ENCODE measurements at places on chromosomes 2 and 18.
A peak's percentile ranks its signal among the peaks of the same experiment; 100 is the strongest.

- DNase-seq: no peak
Observed at GRCh38 chr2:179233083-179233490, 31.5 kb downstream of the SESTD1 start.

- no peak for DNase-seq
Observed at GRCh38 chr18:58087928-58088690, 44.1 kb downstream of the NEDD4L start.

DNA sequence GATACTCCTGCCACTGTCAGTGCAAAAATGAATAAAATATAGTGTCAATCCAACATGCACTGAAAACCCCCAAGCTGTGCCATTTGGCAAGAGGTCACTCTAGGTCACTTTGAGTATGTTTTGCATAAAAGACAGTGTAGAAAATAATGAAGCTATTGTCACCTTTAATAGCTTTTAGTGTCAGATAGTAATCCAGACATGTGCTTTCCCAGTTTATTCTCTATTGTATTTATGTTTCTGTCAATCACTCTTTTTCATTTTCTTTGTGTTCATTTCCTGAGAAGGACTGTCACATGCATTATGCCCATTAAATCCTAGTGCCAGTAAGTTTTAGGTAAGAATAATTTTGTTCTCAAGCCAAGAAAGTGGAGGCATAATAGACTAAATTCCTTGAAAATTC is 1073.9 kb upstream of the CDH2 start:
- no peak for DNase-seq

DNA sequence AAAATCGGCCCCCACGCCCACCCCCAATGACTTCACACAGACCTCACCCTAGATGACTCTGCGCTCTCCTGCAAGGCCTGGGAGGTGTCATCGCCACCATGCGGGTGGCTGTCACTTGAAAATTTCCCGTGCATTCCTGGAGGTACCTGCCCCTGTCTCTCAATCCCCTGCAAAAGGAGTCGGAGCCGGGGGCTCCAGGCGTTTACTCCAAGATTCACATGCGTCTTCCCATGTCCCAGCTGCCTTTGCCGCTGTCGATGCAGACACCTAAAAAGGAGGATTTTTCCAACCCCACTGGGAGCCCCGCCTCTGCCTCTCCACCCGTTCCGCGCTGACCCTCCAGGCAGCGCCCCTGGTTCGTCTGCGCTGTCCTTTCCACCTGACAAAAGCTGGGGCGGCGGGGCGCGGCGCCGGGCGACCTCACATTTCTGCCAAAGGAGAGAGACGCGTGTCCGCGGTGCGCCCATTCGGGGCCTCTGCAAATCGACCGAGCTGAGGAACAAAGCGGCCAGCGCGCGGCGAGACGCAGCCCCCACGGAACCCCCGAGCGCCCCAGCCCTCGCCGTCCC is 667 bp downstream of the REEP1 start:
- DNase-seq: no peak

DNA sequence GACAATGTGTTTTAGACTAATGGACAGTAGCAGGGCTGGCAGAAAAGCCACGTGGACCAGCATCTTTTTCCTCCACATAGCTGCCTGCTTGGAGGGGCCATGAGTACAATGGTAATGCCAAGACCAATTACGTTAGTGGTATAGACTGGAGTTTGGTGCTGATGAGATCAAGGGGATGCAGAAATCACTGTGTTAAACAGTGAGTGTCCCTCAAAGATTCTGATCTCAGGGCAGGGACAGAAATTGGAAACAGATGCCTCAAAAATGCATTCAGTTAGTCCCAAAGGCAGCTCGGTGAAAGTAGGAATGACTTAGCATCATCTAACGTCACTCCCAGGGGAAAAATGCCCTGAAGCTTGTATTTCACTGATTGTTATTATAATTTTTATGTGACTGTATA is 72.4 kb downstream of the SLC16A14 start:
- DNase-seq: peak; percentile 70

GRCh38 chr2:138607746-138608145 is 106.2 kb downstream of the SPOPL start:
- DNase-seq: no peak

- DNase-seq: peak; percentile 57
Observed at GRCh38 chr2:202104286-202104870, 31.3 kb downstream of the KIAA2012 start.

DNA sequence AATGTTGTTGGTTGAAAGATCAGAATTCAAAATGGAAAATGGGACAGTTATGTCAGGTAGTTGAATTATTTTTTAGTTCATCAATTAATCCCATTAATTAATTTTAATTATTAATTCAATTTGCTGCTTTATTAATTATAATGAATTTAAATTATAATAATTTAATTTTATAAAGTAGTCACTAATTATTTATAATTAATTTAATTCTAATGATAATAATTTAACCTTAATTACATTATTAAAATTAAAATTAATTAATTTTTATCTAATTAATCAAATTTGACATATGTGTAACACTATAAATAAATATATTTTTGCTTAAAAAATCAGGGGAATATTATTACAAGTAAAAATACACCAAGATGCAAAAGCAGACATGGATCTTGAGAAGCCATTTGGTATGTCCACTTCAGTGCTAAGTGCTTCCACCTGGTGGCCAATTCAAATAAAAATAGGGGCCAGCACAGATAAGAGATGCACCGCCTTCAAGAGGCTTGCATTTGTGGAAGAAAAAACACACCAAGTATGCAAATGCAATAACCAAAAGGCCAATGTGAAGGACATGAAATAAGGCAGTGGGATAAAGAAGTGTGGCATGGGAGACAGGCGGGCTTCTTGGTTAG is 73.2 kb downstream of the MBP start:
- DNase-seq: peak; percentile 51

- no peak for DNase-seq
Observed at GRCh38 chr2:14445670-14446069, 186.8 kb upstream of the LRATD1 start.

- DNase-seq: no peak
Observed at GRCh38 chr18:8808001-8808400, 102.6 kb downstream of the MTCL1 start.

DNA sequence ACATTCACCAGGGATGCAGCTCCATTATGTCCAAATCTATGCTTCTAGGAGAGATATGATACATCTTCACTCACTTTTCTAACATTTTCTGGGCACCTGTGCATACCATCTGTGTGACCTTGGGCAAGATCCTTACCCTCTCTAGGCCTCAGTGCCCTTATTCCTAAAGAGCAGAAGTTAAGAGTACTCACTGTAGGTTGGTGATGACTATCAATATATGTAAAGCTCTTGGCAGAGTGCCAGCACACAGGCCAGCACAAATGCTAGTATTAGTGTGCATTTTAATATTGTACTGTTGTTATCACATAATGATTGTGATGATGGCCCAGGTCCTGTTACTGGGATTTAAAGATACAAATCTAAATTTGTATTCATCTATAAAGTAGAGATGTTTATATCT is 199.2 kb downstream of the RAD51AP2 start:
- no peak for DNase-seq

GRCh38 chr18:31576670-31577069 is 15.0 kb upstream of the TTR start:
- DNase-seq: no peak

GRCh38 chr2:100676346-100676745 is 113.6 kb downstream of the PDCL3 start:
- DNase-seq: no peak

GRCh38 chr2:38123911-38124310 is 48.0 kb upstream of the CYP1B1 start:
- no peak for DNase-seq

- DNase-seq: no peak
Observed at GRCh38 chr2:70517804-70518203, 35.8 kb downstream of the TGFA start.

GRCh38 chr18:35508746-35509338 is 11.1 kb upstream of the INO80C start:
- DNase-seq: no peak

DNA sequence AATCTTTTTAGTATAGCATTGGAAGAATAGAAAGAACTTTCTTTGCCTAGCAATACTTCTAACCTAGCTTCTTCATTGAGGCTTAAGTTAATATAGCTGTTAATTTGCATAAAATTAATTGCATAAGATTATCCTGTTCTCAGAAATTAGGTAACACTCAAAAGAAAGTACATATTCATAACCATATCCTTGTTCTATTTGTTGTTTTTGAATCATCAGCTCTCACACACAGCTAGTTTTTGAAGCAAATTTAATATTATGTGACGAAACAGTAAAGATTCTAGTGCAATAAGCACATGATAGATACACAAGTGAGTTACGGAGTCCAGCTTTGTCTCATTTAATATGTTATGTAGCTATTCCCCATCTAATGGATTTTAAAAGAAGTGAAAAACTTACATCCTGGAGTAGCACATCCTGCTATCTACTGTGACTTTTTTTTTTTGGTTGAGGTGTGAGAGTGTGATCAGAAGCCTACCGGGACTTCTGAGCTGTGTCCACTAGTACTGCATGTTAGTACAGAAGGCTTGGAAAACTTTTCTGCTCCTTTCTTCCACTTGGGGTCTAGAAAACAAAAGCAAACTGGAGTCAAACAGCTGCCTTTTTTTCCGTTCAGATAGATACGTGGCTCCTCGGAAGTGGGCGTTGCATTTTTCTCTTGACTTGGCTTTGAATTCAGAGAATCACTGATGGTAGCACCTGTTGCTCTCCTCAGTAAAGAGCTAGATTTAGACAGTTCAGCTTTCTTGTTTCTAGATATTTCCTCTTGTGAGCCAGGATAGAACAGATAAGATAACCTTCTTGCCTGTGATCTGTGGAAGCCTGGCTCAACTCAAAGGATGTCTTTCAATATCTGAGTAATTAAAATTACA is 27.2 kb downstream of the KDM3A start:
- DNase-seq: no peak

GRCh38 chr2:109386004-109386695 is 227.6 kb downstream of the SEPTIN10 start:
- DNase-seq: no peak

DNA sequence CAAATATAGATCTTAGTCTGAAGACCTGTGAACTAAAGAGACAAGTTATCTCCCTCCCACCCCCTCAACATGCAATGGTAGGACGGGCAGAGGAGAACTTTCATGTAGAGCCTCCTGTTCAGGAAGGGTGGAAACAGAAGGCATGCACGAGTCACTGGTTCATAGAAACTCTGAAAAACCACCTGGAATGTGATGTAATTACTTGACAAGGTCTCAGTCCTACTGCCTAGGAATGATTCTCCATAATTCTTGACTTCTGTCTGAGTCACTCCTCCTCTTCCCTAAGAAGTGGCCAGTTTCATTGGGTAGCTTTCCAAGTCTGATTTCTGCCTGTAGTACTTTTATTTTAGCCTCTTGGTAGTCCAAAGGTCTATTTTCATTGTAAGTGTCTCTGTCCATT is 277.3 kb downstream of the PTPRM start:
- DNase-seq: peak; percentile 16

- DNase-seq: peak; percentile 69
Observed at GRCh38 chr2:6073191-6074088, 381.3 kb downstream of the SOX11 start.

DNA sequence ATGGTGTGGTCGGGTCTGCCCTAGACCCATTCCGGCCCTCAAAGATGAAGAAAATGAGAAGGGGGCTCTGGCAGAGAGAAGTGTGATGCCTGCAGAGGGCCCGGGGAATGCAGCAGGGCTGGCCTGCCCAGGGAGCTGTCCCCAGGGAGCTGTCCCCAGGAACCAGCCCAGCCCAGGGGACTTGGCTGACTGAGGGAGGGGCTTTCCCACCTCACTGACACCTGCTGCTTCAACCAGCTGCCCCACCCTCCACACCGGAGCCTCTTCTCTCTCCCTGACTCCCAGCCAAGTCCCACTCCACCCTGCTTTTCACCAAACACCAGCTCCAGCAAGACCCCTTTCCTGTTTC is 111.2 kb downstream of the STPG4 start:
- DNase-seq: no peak

GRCh38 chr2:159891917-159892730 is 94.1 kb upstream of the CD302 start:
- DNase-seq: peak; percentile 79

- peak; percentile 44 for DNase-seq
Observed at GRCh38 chr2:161905389-161906046, 168.5 kb downstream of the DPP4 start.

GRCh38 chr2:127377262-127377661 is 10.5 kb downstream of the MAP3K2 start:
- DNase-seq: peak; percentile 55

DNA sequence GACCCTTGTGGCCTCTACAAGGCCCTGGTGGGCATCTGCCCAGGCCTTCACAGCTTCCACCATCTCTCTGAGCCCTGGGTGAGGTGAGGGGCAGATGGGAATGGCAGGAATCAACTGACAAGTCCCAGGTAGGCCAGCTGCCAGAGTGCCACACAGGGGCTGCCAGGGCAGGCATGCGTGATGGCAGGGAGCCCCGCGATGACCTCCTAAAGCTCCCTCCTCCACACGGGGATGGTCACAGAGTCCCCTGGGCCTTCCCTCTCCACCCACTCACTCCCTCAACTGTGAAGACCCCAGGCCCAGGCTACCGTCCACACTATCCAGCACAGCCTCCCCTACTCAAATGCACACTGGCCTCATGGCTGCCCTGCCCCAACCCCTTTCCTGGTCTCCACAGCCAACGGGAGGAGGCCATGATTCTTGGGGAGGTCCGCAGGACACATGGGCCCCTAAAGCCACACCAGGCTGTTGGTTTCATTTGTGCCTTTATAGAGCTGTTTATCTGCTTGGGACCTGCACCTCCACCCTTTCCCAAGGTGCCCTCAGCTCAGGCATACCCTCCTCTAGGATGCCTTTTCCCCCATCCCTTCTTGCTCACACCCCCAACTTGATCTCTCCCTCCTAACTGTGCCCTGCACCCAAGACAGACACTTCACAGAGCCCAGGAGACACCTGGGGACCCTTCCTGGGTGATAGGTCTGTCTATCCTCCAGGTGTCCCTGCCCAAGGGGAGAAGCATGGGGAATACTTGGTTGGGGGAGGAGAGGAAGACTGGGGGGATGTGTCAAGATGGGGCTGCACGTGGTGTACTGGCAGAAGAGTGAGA is 2.0 kb downstream of the PROC start:
- DNase-seq: no peak

DNA sequence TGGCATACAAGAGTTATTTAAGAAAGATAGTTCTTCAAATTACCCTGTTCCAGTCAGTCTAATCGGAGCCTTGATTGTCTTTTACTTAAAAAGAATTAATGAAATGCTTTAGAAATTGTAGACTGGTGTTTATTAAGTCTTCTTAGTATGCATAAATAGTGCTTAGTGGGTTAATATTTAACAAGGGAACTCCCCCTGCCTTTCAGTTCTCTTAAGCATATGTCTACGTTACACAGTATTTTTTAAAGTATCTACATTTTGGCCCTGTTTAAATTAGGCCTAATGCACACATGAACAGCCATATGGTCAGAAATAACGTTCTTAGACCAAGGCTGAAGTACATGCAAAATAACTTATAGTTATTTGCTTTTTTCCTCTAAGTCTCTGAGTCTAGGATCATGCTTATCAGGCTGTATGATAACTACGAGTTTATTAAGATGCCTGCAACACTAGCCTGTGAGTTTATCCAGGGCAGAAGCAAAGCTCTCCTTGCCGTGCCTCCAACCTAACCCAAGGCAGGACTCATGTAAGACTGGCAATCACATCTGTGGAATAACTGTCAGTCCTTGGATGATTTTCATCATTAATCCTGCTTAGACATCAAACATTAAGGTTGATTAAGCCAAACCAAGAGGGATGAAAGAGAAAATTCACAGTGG is 6.7 kb downstream of the BCL2 start:
- DNase-seq: no peak

- peak; percentile 12 for DNase-seq
Observed at GRCh38 chr2:11343650-11344341, 640 bp downstream of the ROCK2 start.

GRCh38 chr18:63339920-63340484 is 20.4 kb upstream of the BCL2 start:
- peak; percentile 36 for DNase-seq

Data from fibroblast of skin of abdomen (primary cell).